NCI-H1048 (cell line): ENCODE measurements at places on chromosomes 11 and 22.

- no peak for DNase-seq
Measured at GRCh38 chr11:108985945-108986279, 321.0 kb downstream of the DDX10 start.

DNA sequence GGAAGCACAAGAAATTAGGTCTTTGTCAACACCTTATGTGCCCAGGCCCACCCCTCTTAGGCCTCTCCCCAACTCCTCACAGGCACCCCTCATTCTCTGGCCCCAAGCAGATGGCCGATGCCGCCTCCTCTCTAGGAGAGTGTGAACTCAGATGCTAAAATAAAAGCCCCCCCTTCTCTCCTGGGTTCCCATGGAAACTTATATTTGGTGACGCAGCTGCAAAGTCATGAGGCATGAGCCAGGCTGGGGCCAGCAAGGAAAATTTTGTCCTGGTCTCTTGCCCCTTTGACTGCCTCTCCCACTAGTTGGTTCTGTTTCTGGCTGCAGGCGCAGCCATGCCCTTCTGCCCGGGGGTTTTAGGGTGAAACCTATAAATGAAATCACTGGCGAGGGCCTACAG is 11.8 kb downstream of the RCOR2 start:
- DNase-seq, result no peak

DNA sequence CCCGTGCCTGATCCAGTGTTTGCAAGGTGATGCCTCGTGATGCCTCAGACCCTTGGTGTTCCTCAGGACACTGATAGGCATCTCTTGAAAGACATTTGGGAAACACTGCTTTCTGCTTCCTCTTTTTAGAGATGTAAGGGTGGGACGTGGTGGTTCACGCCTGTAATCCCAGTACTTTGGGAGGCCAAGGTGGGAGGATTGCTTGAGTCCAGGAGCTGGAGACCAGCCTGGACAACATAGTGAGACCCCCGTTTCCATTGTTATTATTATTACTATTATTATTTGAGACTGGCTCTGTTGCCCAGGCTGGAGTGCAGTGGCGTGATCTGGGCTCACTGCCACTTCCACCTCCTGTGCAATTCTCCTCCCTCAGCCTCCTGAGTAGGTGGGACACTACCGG is 6.5 kb upstream of the SOX10 start:
- no peak for DNase-seq

GRCh38 chr22:27470169-27470772 is 331.3 kb downstream of the MN1 start:
- DNase-seq, result no peak

DNA sequence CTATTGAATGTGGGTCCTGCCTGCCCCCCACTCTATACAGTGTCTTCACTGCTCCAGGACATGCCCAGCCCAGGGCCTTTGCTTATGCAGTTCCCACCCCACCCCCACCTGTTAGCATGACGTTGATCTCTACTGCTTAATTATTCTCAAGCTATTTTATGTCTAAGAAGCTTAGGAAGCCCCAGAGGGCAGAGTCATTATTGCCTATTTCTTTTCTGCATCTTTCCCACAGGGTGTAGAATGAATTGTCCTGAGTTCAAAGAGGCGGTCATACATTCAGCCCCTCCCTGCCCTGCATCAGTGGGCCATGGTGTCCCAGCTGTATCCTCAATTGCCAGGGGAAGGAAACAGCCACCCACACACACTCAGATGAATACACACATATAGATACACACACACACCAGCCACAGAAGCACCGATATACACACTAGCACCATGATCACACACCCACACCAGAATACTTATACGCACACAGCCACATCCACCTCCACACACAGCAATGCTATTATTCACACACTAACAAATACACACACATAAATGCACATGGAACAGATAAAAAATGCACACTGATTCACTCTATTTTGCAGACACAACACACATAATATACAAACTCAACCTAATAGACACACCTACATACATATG is 1.5 kb downstream of the PDE2A start:
- no peak for DNase-seq

DNA sequence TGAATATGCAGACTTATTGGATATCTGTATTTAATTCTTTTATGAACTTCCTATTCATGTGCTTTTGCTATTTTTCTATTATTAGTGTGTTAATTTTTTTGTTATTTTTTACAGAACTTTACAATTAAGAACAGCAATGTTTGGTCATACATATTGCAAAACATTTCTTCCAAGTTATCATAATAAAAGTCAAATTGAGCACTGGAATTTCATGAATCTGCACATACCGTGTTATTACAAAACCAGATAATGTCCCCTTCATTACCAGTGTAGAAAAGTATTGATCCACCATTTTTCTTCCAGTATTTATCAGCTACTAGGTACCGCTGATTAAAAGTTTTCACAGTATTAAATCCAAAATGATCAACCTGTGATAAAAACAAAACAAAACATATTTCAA is 40.5 kb downstream of the PRCP start:
- DNase-seq, result no peak
